ENCODE measurements at places on chromosomes 7 and 10. TPM values are rescaled to one million over a fixed set of nuclear protein-coding genes. Genes with fewer than 3 reads are reported as not detected.

The PYROXD2 gene
- 10.1 TPM for total RNA-seq

The CRYGN gene
- 0.16 TPM for total RNA-seq

The RNF133 gene
- total RNA-seq, result 0.36 TPM

The LRRC61 gene
- total RNA-seq, result 0.24 TPM

The ACTL6B gene
- not detected for total RNA-seq
